CD4-positive, alpha-beta T cell treated with Interleukin-1 beta for 1 hour (primary cell): ENCODE measurements at places on chromosomes 12 and 14.
A peak's percentile ranks its signal among the peaks of the same experiment; 100 is the strongest.

DNA sequence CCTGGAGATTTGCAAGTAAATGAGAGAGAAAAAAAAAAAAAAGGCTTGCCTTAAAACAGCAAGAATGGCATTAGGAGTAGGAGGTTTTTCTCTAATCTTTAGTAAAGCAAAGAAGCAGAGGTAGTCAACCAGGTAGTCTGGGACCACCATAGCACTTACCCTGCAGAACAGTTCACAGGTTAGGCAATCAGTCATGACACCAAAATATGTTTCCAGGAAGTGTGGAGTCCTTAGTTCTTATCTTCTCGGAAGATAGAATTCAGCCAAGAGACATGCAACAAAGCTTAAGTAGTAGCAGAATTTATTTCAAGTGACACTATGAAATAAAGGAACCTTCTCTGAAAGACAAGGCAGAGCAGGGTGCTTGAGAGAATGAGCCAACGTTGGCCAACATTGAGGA, 295.8 kb downstream of the IPO8 start:
- DNase-seq = no peak

- no peak for DNase-seq
Observed at GRCh38 chr12:51171884-51172514, 936 bp downstream of the TFCP2 start.

GRCh38 chr14:73591690-73592449, at the start of gene ACOT4:
ACOT4 (plus strand) TSS chr14:73591873; CDS start chr14:73591960, 87 bp downstream.
- peak; percentile 58 for DNase-seq

DNA sequence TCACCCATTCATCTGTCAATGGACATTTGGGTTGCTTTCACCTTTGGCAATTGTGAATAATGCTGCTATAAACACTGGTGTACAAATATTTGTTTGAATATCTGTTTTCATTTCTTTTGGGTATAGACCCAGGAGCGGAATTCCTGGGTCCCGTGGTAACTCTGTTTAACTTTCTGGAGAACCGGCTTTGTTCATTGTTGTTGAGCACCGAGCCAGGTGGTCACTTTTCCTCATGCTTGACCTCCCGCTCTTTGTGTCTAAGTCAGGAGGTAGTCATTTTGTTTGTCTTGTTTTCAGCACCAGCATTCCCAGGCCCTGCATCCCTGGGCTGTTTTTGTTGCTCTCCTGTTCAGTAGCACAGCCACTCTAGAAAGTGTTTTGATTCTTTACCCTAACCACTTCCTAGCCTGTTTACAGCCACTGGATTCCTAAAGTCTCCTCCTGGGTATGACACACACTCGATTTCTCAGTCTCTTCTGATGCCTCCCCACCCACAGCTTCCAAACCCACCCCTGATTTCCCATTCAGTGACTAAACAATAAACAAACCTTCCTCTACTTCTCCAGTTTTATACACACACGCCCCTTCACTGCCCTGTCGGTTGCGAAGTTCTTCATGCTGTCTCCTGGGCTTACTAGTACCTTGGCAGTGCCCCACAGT, 37.9 kb downstream of the B4GALNT3 start:
- no peak for DNase-seq

- DNase-seq = no peak
Observed at GRCh38 chr14:72563676-72564075, 330.2 kb downstream of the DPF3 start.

DNA sequence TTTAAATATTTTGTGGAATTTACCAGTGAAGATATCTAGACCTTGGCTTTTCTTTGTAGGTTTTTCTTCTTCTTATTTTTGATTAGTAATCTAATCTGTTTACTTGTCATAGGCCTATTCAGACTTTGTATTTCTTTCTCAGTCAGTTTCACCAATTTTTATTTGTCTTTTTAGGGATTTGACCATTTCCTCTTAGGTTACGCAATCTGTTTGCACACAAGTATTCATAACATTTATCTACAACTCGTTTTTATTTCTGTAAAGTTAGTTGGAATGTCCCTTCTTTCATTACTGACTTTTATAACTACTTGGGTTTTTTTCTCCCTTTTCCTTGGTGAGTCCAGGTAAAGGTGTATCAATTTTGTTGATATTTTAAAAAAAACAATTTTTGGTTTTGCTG, 545.7 kb downstream of the AACS start:
- no peak for DNase-seq

DNA sequence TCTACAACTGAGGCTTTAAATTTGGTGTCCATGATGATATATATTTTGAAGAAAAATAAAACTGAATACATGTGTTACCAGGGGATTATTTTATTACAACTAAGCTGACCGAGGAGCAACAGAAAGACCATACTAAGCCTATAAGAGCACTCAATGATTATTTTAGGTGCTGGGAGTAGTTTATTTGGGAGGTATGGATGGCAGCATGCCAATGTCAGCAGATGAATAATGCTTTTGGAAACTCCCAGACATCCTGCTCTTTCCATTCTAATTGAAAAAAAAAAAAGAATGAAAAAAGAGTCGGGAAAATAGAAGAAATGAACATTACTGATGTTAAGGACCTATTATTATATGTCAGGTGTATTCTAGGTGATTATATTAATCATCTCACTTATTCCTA, 441.2 kb downstream of the BTG1 start:
- no peak for DNase-seq
